ENCODE measurements at places on chromosomes 4 and X.

GRCh38 chr4:56425518-56425917, 9.9 kb downstream of the PPAT start:
- DNase-seq, result no peak

- DNase-seq, result no peak
Measured at GRCh38 chr4:145839151-145839550, 99.5 kb downstream of the ZNF827 start.

DNA sequence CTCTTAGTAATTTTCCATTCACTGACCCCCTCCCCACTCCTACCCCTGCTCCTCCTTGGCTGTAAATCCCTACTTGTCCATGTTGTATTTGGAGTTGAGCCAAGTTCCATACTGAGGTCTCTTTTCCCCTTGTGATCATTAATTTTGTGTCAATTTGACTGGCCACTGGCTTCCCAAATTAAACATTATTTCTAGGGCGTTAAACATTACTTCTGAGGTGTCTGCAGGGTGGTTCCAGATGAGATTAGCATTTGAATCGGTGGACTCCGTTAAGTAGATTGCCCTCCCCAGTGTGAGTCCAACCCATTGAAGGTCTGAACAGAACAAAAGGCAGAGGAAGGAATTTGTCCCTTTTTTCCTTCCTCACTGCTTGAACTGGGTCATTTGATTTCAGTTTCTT, 25.7 kb downstream of the SLC39A8 start:
- DNase-seq, result no peak

DNA sequence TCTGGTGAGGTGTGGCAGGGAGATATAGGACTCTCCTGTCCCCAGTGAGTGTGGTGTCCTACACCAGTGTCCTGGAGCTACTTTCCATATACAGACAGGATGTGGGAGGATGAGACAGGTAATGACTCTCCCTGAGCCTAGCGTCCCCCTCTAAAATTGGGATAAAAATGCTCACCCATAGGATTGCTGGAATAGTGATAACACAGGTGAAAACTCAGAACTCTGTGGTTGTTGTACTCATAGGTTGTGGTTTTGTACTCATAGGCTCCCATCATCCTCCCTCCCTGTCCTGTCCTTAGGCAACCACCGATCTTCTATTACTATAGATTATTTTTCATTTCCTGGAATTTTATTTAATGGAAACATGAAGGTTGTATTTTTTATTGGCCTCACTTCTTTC, 60.7 kb upstream of the NXF3 start:
- no peak for DNase-seq

DNA sequence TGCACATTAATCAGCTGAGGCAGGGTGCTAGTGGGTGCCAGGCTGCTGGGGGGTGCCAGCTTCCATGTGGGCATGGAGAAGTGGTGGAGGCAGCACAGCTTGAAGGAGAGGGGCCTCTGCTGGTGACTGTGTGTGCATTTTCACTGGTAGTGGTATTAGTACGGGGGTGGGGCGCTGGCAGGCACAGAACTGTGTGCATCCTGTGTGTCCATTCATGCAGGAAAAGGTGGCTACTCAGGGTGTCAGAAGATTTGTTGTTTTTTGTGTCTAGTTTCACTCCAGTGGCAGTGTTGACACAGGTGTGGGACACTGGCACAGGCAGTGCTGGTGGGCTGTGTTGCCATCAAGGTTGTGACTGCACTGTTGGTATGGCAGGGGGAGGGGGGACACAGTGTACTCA, 1303.6 kb downstream of the FAM133A start:
- DNase-seq, result no peak

DNA sequence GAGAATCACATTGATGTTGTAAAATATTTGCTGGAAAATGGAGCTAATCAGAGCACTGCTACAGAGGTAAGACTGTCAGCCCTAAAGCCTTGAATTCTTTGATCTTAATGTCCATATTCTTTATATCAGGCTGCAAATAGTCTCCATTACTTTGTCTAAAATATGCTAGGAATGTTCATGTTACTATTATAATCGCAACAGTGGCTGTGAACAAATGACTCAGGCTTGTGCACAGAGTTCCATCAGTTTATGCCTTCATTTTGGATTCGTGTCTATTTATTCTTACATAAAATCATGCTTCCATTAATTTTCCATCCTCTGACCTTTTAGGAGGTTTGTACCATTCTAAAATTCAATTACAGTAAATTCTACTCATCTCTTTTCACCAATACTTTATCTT, 182.7 kb downstream of the ANK2 start:
- no peak for DNase-seq

DNA sequence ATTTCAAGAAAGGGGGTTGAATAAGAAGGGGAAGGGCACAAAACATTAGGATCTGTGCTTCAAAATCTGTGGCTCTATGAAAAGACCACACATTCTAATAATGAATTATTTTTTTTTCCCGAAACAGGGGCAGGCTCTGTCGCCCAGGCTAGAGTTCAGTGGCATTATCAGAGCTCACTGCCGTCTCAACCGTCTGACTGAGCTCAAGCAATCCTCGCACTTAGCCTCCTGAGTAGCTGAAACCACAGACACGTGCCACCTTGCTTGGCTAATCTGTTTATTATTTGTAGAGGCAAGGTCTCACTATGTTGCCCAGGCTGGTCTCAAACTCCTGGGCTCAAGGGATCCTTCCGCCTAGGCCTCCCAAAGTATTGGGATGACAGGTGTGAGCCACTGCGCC, 33.4 kb downstream of the ACSL1 start:
- no peak for DNase-seq

- no peak for DNase-seq
Measured at GRCh38 chrX:54171527-54172250, 11.4 kb downstream of the FAM120C start.

DNA sequence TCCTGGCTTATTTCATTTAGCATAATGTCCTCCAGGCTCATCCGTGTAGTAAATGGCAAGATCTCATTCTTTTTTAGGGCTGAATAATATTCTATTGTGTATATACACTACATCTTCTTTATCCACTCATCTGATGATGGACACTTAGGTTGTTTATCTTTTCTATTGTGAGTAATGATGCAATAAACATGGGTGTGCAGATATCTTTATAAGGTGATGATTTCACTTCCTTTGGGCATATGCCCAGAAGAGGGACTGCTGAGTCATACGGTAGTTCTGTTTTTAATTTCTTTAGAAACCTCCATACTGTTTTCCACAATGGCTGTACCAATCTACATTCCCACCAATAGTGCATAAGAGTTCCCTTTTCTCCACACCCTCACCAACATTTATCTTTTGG, 317.6 kb upstream of the CNKSR2 start:
- DNase-seq, result no peak

- DNase-seq, result no peak
Measured at GRCh38 chr4:95198961-95199360, 349.8 kb downstream of the UNC5C start.

- no peak for DNase-seq
Measured at GRCh38 chr4:141065872-141066271, 67.4 kb downstream of the RNF150 start.

- no peak for DNase-seq
Measured at GRCh38 chr4:153733751-153734448, 25.9 kb downstream of the RNF175 start.

DNA sequence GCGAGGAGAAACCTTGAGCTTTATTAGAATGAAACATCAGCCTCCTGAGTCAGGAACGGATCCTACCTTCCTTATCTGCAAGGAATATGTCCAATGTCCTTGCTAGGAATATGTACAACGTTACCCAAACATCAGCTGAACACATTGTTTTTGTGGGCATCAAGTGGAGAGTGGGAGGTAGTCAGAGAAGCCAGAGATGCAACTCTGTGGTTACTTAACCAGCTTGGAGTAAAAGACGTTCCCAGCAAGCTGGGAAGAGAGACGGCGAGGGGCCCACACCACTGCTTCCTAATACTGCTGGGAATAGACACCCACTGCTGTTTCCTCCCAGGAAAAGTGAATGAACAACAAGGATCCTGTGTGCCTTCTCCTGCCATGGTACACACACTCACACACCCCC, 74.4 kb upstream of the PLAC1 start:
- no peak for DNase-seq

GRCh38 chr4:56206258-56206657, 181.0 kb downstream of the AASDH start:
- no peak for DNase-seq

DNA sequence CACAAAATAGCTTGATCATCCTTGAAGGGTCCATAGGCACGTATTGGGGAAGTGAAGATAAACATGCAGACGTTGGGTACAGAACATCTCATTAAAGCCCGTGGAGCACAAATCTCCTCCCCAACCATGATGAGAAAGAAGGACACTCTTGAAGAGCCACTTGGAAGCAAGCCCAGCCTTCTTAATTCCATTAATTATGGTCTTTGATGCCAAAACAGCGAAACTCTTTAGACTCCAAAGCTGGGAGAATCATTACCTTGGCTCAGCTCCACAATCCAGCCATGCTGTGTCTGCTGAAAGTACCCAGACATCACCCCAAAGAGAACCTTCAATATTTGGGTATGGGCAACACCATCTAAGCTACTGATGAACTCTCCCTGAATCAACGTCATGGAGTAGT, 169.0 kb upstream of the MBNL3 start:
- no peak for DNase-seq

DNA sequence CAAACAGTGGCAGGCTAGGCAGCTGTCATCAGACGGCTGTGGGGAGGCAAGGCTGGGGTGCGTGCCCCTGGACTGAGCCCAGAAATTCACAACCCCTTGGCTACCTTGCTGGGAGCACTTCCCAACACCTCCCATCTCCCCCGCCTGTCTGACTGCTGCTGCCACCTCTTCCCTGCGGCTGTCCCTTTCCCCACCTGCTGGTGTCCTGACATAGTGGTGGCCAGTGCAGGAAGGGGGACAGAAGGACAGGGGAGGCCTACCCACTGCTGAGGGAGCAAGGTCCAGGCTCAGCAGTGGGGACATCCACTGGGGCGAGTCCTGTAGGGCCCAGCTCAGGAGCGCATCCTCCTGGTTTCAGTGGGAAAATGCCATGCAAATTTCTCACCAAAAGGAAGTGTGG, 3.4 kb downstream of the ABCD1 start:
- DNase-seq, result no peak

- DNase-seq, result no peak
Measured at GRCh38 chrX:13179586-13179985, 135.2 kb upstream of the FAM9C start.

- DNase-seq, result no peak
Measured at GRCh38 chrX:147180886-147181285, 366.3 kb upstream of the CXorf51A start.

DNA sequence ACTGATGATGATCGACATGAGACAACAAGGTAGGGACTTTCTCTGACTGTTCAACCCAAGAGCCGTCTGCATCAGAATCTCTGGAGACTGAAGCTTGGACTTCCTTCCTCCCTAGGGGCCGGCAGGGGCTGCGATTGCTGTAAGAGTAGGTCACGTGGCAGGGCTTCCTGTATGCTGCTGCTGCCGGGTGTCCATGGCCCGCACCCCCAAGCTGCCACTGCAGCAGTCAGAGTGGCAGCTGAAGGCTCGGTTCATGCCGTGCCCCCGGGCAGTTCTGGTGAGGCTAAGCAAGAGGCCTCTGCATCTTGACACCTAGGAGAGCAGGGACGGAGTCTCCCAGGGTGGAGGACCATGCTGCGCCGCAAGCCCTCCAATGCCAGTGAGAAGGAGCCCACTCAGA, at the start of gene SASH3:
Gene SASH3, plus strand, starts transcription at position 203 of the 400 bp plus-strand sequence. Its CDS starts 149 bp downstream, at position 352.
- peak; percentile 65 for DNase-seq

GRCh38 chr4:64713256-64713840, 304.1 kb upstream of the TECRL start:
- no peak for DNase-seq

- no peak for DNase-seq
Measured at GRCh38 chr4:158033416-158034120, 139.3 kb downstream of the GASK1B start.

DNA sequence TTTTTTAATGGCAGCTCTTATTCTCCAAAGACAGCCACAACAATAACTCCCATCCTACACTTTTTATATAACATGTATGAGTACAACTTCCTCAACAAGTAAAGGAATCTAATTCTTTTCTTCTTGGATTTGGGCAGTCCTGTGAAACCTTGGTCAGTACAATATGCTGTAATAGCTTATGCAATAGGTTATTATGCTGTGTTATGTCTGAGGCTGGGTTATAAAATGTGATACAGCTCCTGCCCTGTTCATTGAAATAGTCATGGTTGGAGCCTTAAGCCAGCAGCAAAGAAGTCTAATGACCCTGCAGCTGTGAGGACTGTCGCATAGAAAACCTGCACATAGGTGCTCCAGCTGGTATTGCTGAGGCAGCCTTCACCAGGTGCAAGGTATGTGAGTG, 215.8 kb upstream of the RASGEF1B start:
- DNase-seq, result no peak

DNA sequence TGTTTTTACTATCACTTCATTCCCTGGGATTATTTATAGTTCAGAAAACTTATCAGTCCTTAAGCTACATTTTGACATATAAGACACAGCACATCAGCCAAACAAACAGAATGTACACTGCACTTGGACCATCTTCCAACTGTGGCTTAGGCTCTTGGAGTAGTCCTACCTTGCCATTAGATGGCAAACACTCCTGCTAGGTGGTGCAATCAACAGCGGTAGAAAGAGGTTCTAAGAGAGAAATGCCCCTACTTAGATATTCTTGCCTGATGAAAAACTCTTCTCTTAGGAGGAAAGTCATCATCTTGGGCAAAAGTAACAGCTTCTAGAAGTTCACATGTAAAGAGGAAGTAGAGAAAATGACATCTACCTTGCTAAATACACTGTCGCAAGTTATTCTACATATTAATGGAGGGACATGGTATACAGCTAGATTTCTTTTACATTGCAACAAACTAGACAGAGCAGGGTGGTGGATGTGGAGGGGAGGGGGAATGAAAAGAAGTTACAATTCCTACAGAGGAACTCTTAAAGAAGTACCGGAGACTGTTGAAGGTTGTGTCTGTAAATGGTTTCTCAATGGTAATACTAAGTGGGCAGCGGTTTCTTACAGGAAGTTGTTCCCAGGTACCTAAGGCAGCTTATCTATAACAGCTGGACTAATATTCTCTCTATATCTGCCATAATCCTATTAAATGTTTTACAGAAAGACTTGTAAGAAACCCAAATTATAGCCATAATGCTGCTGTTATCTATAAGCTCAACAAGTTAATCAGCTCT, 8.1 kb upstream of the STPG2 start:
- no peak for DNase-seq

DNA sequence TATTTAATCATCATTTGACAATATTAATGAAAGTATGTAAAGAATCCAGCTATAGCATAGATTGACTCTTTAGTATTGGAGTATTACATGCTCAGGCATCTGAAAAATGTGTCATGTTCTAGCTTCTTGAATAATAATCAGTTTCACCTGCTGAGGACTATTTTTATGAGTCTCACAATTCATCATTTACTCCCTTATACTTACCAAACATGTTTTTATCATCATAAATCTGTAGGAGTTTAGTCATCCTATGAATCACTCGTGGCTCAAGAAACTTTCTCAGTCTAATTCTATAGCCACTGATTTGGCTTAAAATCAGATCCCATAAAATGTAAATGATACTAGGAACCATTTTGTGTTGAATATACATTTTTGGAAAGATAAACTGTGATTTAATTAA, 1616.1 kb downstream of the C4orf33 start:
- no peak for DNase-seq
